ENCODE measurements at places on chromosomes 5 and 9.

GRCh38 chr5:80957031-80957761, 3.0 kb upstream of the RASGRF2 start:
- DNase-seq: no peak

DNA sequence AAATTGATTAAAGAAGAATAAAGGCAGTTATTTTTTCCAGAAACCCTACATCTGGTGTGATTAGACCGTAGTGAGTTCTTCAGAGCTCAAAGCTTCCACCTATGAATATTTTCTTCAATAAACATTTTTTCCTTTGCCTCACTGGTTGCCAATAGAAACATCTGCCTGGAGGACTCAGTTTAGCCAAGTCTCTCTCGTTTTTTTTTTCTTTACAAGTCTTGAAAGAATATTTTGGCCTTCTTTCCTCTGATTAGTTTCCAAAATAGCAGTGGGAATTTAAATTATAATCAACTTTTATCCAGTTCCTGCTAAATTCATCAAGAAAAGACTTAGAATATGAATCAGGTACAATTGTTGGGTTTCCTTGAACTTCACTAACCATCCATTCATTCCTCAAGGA, 897.5 kb downstream of the TLE1 start:
- no peak for DNase-seq

GRCh38 chr9:119803679-119804078, 434.4 kb upstream of the BRINP1 start:
- DNase-seq: no peak

DNA sequence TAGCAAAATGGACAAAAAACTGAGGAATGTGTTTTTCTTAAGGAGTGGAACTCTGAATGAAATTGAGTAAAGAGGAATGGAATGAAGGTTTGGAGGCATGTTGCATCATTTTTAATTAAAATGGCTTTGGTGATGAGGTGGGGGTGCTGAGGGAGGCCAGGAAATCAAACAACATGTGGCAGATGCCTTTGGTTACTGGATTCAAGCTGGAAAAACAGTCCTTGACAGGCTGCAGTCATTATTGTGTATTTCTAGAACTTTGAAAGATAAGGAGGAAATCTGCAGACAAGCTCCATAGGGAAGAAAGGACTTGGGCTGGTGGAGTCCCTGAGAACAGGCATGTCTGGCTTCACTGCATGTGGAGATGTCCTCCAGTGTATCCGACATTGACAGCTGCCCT, 203.5 kb upstream of the HAPLN1 start:
- DNase-seq: no peak

All from T-helper 1 cell (primary cell).